ENCODE measurements at places on chromosomes 12 and 14. TPM values are rescaled to one million over a fixed set of nuclear protein-coding genes. Genes with fewer than 3 reads are reported as not detected.

ORAI1 gene
- 34.6 TPM for total RNA-seq

SYNJ2BP gene
- total RNA-seq = 8.9 TPM

DENR gene
- total RNA-seq = 65.8 TPM

CCDC175 gene
- not detected for total RNA-seq

MANSC1 gene
- 3.9 TPM for total RNA-seq

FAM181A gene
- not detected for total RNA-seq

KLRK1 gene
- total RNA-seq = not detected

TGFB3 gene
- total RNA-seq = 0.73 TPM

RAD51AP1 gene
- 28.5 TPM for total RNA-seq

SDR9C7 gene
- total RNA-seq = not detected

PTGER2 gene
- 3.8 TPM for total RNA-seq

LBHD2 gene
- not detected for total RNA-seq

CPNE6 gene
- total RNA-seq = not detected

CFAP73 gene
- not detected for total RNA-seq

AREL1 gene
- 23.1 TPM for total RNA-seq

ZDHHC22 gene
- 0.29 TPM for total RNA-seq

GLIPR1 gene
- total RNA-seq = 28.5 TPM

GYS2 gene
- total RNA-seq = not detected

HOXC4 gene
- total RNA-seq = 3.1 TPM

CHFR gene
- 22.5 TPM for total RNA-seq

DBX2 gene
- total RNA-seq = not detected

HVCN1 gene
- 0.72 TPM for total RNA-seq

USP44 gene
- 0.17 TPM for total RNA-seq

ANKS1B gene
- 0.57 TPM for total RNA-seq

SIX6 gene
- total RNA-seq = not detected

SDS gene
- total RNA-seq = 1.8 TPM

KRT78 gene
- 0.10 TPM for total RNA-seq

RTN1 gene
- total RNA-seq = not detected

DPY19L2 gene
- total RNA-seq = 1.4 TPM

CAPRIN2 gene
- 21.5 TPM for total RNA-seq

KLRG1 gene
- 1.8 TPM for total RNA-seq

KCNC2 gene
- not detected for total RNA-seq
